ENCODE measurements at places on chromosomes 5 and 9. TPM values are rescaled to one million over a fixed set of nuclear protein-coding genes. Genes with fewer than 3 reads are reported as not detected.

The DRD1 gene
- not detected for total RNA-seq

The ANKDD1B gene
- not detected for total RNA-seq

The ECSCR gene
- 6.3 TPM for total RNA-seq

DNA sequence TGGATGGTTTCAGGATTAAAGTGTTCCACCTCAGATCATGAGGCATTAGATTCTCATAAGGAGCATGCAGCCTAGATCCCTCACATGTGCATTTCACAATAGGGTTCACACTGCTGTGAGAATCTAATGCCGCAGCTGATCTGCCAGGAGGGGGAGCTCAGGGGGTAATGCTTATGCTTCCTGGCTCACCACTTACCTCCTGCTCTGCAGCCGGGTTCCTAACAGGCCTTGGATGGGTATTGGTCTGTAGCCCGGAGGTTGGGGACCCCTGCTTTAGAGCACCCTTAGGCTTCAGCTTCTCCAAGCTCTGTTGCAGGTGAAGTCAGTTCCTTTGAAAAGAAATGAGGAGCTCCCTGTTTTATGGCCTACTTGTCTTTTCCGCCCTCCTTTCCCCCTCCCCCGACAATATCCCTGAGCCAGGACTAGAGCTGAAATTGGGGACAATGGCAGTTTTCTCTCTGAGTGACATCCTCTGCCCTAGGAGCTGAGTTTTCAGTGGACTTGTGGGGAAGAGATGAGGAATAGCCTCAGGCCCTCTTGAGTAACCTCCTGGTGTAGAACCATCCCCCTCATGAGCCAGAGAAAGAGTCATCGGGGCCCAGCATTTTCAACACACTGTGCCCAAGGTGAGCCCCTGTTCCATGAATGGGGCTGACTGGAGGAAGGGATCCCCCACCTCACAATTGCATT is 16.2 kb upstream of the MAT2B start:
- no peak for DNase-seq

DNA sequence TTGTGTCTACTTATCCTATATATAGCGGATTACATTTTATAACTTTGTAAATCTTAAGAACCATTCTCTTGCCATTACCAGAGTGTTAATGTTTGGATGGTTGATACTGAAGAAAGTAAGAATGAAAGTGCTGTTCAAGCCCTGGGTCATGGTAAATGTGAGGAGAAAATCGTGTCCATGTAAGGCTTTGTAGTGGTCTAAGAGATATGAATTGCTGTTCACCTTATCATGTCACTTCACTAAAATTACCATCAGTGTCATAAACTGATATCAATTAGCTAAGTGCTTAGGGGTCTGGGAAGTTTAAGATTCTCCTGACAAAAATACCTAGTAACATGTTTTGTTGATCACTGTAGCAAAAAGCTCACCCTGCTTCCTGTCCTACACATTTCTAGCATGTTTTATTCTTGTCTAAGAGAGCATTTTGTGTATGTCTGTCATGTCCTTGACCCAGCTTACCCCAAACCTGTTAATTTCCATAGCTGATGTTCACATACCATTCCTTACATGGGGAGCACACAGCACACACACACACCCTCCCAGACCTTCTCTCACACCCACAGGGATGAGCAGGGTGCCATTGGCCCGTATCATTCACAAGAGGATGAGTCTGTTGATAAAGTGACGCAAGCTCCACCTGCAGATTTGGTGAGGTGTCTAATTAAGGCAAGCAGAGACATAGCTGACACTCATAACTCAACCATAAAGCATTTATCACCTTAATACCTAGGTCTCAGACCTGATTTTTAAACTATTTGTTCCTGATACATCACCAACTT is 125.1 kb upstream of the PAM start:
- DNase-seq, result no peak

DNA sequence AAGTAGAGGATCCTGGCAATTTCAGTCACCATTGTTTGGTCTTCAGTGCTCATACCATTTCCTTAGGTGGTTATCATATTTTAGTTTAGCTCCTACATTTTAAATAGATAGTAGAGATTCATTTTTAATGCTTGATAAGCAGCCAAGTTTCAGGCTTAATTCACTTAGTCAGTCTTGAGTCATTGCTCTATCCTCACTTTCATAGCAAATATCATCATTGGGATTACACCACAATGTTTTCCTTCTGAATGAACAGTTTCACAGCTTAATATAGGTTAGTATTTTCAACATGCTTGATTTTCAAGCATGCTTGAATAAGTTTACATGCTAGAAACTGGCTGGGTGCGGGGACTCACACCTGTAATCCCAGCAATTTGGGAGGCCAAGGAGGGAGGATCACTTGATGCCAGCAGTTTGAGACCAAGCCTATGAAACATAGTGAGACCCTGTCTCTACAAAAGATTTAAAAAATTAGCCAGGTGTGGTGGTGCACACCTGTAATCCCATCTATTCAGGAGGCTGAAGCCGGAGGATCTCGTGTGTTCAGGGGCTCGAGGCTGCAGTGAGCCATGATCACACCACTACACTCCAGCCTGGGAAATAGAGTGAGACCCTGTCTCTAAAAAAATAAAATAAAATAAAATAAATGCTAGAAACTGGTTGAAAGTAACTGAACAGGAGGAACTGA is 339.9 kb downstream of the ADGRV1 start:
- DNase-seq, result no peak

DNA sequence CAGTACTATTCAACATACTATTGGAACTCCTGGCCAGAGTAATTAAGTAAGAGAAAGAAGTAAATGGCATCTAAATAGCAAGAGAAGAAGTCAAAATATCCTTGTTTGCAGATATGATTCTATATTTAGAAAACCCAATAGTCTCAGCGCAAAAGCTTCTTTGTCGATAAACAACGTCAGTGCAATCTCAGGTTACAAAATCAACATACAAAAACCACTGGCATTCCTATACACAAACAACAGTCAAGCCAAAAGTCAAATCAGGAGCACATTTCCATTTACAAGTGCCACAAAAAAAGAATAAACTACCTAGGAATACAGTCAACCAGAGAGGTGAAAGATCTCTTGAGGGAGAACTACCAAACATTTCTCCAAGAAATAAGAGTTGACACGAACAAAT is 1901.9 kb upstream of the ACO1 start:
- no peak for DNase-seq

- DNase-seq, result no peak
Measured at GRCh38 chr5:98635656-98636055, 137.8 kb upstream of the RGMB start.

DNA sequence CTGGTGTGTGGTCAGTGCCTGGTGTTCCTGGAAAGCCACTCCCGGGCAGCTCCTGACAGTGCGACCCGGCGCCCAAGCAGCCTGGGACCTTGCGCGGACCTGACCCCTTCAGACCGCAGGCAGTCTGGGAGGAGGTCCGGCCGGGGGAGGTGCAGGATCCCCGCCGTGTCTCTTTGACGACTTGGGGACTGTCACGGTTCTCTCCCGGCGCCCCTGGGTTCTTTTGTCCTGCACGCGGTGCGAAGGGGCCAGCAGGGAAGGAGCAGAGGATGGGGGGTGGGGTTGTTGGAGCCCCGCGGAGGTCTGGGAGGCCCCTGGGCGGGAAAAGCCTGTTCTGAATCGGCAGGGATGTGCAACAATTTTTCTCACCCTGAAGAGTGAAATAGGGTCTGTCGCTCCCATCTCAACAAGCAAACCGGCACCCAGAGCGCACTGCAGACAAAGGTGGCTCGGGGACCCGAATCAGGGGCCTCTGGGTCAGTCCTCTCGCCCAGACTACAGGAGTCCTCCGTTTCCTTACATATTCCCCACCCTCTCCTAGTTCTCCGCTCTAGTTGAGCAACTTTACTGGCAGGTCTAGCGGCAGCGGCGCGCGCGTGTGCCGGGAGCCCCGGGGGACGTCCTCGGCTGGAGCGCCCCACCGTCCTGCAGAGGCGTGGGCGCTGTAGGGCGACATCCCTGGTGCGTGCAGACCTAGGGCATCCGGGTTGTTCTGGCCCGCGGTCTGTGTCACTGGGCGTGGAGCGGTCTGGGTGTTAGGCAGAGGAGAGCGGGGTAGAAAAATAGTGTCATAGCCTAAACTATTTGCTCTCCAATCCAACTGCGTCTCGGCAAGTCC is 1.2 kb downstream of the VCAN start:
- DNase-seq, result no peak

DNA sequence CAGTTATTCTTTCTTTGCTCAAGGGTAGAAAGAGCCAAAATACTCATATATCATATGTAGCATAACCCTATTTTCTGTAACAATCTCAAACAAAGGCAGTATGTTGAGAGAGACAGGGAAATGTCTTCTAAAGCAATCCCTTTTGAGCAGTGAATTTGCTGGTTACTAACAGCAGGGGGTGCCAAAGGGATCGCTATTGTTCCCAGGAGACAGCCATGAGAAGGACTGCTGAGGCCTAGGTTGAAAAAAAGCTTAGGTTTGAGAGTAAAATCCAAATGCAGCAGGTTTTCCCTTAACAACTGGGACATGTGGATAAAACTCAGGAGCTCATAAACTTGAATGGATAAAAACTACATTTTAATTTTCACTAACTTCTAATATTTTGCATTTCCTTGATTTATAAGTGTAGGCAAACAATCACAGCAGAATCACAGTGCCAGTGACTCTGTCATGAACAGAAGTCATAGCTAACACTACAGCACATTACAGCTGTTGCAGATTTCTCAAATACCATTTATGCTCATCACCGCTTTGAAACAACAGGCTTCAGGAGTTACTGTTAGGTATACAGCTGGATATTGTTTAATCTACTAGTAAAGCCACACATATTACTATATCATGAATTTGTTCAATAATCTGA is 148.4 kb downstream of the MAPKAP1 start:
- peak; percentile 49 for DNase-seq

GRCh38 chr9:35274993-35275392 is 113.2 kb downstream of the UNC13B start:
- DNase-seq, result no peak
